ENCODE measurements at places on chromosomes 4 and X. TPM values are rescaled to one million over a fixed set of nuclear protein-coding genes. Genes with fewer than 3 reads are reported as not detected.

AADAT gene
- 3.2 TPM for total RNA-seq

MND1 gene
- 5.3 TPM for total RNA-seq

PF4V1 gene
- total RNA-seq = not detected

CLNK gene
- total RNA-seq = 0.60 TPM

CABS1 gene
- not detected for total RNA-seq

XK gene
- total RNA-seq = 29.5 TPM

MED12 gene
- total RNA-seq = 34.4 TPM

ZNF732 gene
- total RNA-seq = not detected

CD38 gene
- total RNA-seq = 3.8 TPM

BBS7 gene
- 19.6 TPM for total RNA-seq

CCDC158 gene
- 0.82 TPM for total RNA-seq

ANK2 gene
- total RNA-seq = 69.3 TPM

PFKFB1 gene
- total RNA-seq = 0.29 TPM

OPHN1 gene
- total RNA-seq = 9.5 TPM

MAGEH1 gene
- total RNA-seq = 18.3 TPM

SLIT2 gene
- total RNA-seq = 1.2 TPM

CD40LG gene
- 0.22 TPM for total RNA-seq

MSX1 gene
- 0.43 TPM for total RNA-seq

YTHDC1 gene
- 92.3 TPM for total RNA-seq

H2BW2 gene
- total RNA-seq = not detected

BRS3 gene
- total RNA-seq = not detected

TECRL gene
- not detected for total RNA-seq

RNF150 gene
- total RNA-seq = 88.8 TPM

Measured in mucosa of descending colon (tissue), 3 donors.